Neuronal stem cell (in vitro differentiated cells): ENCODE measurements at places on chromosomes 2 and 18.
A peak's percentile ranks its signal among the peaks of the same experiment; 100 is the strongest.

GRCh38 chr2:174836377-174836994, 72.2 kb upstream of the CHRNA1 start:
- no peak for DNase-seq

DNA sequence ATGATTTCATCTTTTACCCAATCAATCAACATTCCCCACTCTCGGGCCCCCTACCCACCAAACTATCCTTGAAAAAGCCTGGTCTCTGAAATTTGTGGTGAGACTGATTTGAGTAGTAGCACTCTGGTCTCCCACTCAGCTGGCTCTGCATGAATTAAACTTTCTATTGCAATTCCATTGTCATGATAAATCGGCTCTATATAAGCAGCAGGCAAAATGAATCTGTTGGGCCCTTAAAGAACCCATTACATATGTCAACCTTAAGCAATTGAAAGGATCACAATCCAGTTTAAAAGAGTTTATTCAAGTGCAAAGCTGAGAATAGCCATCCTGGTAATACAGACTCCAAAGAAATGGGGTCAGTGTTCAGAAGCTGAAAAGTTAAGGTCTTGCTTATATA, 68.2 kb downstream of the NEURL3 start:
- DNase-seq = no peak

GRCh38 chr2:86015006-86015405, 90.7 kb downstream of the POLR1A start:
- DNase-seq = no peak

- no peak for DNase-seq
Measured at GRCh38 chr2:233832414-233832813, 21.9 kb downstream of the HJURP start.

GRCh38 chr2:8841932-8842331, 4.5 kb upstream of the KIDINS220 start:
- DNase-seq = no peak

DNA sequence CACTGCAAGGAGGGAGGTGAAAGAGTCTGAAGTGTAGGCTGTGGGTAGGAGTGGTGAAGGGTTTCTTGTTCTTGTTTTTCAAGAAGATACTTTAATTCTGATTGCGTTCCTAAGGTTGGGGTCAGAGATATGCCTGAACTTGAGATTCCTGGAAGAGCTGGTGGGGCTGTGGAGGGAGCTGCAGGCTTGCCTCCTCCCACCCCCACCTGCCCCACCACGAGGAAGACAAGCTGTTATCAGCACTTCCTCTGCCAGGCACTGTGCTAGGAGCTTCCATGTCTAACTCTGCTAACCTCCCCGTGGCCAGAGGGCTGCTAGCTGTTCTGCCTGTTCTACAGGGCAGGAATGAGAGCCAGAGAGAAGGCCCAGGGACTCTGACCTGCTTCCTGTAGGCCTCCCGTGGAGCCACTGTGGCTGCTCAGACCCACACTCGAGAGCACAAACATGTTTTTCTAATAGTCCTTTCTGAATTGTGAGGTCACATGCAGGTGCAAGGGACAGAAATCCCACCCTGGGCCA, 13.7 kb downstream of the ANKRD23 start:
- no peak for DNase-seq

- no peak for DNase-seq
Measured at GRCh38 chr2:28755421-28755820, 3.8 kb downstream of the PPP1CB start.

DNA sequence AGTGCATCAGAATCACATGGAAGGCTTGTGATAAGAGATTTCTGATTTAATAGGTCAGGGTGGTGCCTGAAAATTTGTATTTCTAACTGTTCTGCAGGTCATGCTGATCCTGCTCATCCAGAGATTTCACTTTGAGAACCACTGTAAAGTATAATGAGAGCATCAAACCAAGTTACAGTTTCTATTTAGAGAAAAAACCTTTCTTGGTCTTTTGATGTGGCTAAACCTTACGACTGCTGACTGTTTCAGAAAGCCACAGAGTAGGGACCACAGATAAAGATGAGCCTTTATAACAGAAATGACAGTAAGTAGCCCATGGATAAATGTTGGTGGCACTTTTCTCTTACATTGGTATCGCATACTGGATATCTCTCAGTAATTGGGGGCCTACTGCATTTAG, 109.4 kb upstream of the FANCL start:
- DNase-seq = no peak

GRCh38 chr2:217650229-217650628, 352.6 kb downstream of the TNS1 start:
- no peak for DNase-seq

- no peak for DNase-seq
Measured at GRCh38 chr18:13183359-13183758, 35.2 kb upstream of the LDLRAD4 start.

- no peak for DNase-seq
Measured at GRCh38 chr2:78218066-78218465, 695.9 kb upstream of the LRRTM4 start.

- DNase-seq = peak; percentile 52
Measured at GRCh38 chr2:129877795-129878775, 101.4 kb upstream of the RAB6C start.

- no peak for DNase-seq
Measured at GRCh38 chr2:149737896-149738295, 150.3 kb upstream of the MMADHC start.

DNA sequence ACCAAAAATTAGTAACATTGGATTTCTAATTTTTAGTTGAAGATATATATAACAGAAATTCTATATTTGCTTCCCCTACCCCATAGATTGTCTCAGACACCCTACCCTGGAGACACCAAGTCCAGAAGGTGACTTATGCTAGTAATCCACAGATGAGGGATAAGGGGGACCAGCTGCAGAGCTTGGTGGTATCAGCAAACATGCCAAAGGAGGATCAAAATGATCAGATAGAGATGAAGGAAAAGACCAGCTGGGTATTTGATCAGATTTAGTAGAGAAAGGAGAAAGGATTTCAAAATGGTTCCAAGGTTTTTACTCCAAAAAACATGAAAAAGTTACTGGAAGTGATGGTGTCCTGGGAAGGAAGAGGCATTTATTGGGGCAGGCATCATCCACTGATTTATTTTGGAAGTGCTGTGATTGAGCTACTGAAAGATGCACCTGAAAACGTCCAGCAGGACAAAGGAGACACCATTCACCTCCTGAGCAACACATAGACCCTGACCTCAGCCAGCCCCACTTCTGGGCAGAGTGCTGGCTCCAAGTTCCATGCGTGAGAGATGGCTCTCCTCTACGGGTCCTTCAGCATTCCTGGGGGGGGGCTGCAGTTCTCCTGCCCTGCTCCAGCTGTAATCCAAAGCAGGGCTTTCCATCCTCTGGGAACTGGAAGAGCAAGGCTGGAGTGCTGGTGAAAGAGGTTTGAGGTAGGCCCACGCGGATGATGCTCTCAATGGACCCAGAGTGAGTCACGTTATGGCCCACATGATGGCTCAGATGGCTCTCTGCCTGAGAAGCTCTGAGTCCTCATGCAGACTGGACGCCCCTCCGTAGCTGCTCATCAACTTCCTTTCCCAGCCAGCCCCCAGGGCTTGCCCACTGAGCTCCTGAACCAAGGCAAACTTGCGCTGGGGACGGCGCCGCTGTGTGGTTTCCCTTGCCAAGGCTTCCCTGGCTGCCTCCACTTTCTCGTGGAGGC, 3.7 kb upstream of the LRRFIP1 start:
- DNase-seq = no peak

- DNase-seq = no peak
Measured at GRCh38 chr2:27814758-27815157, 43.2 kb downstream of the MRPL33 start.

DNA sequence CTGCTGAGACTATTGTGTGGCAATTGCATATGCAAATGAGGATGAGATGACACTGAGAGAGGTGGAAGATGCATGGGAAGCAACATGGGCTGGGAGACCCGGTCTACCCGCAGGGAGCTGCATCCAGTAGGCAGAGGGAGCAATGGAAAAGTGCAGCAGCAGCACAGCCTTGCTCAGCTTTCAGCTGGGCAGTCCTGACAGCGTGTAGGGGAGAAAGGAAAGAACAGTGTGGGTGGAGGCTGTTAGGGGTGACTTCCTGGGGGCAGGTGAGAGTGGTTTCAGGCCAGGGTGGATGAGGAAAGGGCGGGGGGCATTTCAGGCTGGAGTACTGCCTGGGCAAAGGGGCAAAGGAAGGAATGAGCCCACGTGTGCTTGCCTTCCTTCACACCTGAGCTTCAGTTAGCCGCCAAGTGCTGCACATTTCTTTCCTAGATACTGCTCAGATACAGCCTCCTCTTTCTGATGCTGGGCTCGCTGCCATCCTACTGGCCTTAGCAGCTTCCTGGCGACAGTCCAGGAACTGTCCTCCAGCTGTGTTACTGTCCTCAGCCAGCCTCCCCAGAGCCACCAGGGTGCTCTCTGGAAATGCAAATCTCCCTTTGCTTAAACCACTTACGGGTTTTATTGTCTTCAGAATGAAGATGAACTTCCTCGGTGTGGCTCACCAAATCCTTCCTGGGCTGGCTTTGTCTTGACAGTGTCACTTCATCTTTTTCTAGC, 276.3 kb downstream of the TSN start:
- no peak for DNase-seq

GRCh38 chr2:189253836-189254235, 74.3 kb upstream of the COL5A2 start:
- DNase-seq = no peak

DNA sequence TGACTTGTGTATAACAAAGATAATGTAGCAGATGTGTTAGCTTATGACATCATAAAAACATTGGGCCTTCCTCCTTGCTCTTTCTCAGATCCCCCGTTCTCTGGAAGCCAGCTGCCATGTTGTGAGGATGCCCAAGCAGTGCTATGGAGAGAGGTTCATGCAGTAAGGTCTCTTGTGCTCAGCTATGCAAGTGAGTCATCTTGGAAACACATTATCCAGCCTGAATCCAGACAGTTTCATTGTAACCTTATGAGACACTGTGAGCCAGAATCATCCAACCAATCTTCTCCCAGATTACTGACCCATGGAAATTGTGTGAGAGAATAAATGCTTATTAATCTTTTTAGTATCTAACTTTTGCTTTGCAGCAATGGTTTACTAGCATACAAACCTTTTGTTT, 60.8 kb downstream of the ST6GAL2 start:
- DNase-seq = no peak

- no peak for DNase-seq
Measured at GRCh38 chr2:175892046-175892445, 110.0 kb downstream of the LNPK start.

GRCh38 chr2:113602869-113603466, 24.1 kb upstream of the RABL2A start:
- DNase-seq = no peak

DNA sequence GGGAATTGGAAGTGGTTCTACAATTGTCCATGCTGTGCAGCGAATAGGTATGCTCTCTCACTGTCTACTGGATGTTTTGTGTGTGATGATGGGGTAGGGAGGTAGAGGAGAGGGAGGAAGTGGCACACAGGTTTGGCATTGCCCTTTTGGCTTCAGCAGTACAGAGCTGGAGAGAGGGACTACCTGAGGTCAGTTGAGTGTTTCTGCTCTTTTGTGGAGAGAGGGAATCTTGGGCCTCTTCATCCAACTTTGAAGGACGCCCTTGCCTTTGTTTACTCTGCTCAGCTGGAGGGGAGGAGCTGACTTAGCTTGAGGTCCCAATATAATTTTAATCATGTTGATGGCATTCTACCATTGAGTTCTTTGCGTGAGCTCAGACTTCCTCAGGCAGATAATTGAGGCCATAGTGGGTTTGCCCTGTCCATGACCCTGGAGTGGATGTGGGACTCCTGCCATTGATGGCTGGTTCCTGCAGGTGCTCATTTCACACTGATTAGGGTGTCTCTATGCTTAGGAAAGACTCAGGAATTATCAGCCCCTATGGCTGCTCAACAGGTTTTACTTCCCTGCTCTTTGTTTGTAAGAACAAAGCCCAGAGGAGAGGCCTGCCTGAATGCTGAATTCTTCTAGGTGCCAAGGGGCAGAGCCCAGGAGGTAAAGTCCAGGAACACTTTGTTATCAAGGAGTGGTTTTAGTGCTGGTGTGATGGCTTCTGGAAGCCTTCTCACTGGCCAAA, 7.2 kb downstream of the RPIA start:
- no peak for DNase-seq

- no peak for DNase-seq
Measured at GRCh38 chr2:228646061-228646460, 464.6 kb upstream of the SPHKAP start.

DNA sequence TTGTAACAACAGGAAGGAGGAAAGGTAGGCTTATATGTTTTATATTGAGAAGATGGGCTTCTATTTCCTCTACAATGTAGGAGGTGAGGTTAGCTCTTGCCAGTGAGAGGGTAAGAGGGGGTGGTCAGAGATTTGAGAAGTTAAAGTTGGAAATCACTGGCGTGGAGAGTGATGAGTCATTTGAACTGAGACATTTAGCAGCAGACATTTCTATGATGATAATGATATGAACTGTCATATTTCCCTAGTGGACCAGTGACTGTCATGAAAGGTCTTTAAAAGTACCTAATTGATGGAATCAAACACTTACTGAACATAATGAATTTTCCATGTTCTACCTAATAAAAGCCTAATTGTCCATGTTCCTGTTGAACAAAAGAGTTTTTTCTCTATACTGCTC, 126.1 kb downstream of the FAM161A start:
- DNase-seq = no peak

- DNase-seq = no peak
Measured at GRCh38 chr2:54859997-54860701, 136.7 kb downstream of the EML6 start.

GRCh38 chr18:48944634-48945033, 6.1 kb downstream of the SMAD7 start:
- DNase-seq = no peak

GRCh38 chr2:10889651-10890215, 22.0 kb upstream of the KCNF1 start:
- no peak for DNase-seq

- DNase-seq = no peak
Measured at GRCh38 chr2:26504002-26504401, 26.1 kb upstream of the OTOF start.

DNA sequence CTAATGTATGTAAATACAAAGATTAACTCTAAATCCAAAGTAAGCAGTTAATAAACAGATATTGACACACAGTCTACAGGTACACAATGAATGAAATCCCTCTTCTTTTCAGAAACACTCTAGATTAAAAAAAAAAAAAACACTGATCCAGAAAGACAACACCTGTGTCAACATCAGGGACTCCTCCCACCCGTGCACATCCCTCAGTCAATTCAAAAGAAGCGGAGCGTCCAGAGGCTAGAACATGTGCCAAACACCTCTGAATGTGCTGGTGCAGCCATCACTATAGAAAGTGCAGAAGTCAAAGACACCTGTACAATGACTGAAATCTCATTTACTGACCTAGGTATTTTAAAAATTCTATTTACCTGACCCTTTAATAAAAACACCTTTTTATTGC, 622.6 kb upstream of the ID2 start:
- DNase-seq = no peak
